ENCODE measurements at places on chromosomes 7 and 10.

DNA sequence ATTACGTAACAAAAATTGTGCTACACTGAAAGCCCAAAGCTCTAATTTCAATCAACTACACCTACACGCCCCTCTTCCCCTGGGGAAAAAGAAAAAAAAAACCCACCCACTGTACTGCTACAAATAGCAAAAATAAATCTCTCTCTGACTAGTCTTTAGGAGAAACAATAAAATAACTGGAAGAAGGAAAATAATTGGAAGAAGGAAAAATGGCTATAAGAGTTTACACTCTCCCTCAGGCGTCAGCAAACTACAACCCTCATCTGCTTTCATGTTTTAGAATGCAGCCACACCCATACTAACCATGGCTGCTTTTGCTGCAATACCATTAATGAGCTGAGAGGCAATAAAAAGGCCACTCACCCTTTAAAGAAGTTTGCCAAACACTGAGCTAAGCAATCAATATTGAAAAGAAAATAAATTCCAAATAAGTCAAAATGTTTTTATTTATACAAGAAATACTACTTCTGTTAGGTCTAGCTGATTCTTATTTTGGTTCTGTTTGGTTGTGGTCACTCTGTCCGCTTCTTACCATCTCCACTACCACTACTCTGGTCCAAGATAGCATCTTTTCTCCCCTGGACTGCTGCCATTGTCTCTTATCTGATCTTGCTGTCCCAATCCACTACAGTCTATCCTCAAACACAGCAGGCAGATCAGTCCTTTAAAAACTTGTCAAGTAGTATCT is 3.8 kb downstream of the MINDY3 start:
- DNase-seq = no peak

DNA sequence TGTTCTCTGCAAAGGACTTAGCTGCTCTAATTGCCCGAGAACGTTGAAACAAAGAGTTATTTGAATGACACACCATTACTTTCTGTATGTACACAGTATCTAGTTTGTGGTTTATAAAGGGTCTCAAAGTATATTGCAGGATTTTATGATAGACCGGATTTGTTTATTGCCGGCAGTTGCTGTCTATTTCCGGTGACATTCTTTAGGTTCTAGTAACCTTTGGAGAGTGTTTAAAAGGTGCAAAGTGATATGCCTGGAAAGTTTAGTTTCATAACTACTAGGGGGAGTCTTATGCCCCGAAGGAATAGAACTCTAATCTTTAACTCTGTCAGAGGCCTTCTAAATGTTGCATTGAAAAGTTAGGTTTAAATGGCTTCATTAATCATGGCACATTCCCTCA is 63.8 kb downstream of the PAPSS2 start:
- DNase-seq = no peak

DNA sequence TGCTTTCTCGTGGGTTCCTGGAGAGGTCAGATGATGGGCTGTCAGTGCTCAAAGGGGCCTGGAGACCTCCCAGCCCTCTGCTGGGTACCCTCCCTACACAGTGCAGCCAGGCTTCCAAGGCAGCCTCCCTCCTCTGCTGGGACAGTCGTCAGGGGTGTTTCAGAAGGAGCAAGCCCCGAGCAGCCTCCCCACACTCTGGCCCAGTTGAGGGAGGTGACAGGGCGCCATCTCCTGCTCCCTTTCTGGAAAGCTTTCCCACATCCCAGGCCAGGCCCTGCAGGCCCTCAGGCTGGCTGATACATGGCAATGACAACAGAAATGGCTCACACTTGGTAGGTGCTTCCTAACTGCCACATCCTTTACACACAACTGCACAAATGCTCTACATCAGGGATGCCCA is 32.1 kb downstream of the KCNMA1 start:
- no peak for DNase-seq

DNA sequence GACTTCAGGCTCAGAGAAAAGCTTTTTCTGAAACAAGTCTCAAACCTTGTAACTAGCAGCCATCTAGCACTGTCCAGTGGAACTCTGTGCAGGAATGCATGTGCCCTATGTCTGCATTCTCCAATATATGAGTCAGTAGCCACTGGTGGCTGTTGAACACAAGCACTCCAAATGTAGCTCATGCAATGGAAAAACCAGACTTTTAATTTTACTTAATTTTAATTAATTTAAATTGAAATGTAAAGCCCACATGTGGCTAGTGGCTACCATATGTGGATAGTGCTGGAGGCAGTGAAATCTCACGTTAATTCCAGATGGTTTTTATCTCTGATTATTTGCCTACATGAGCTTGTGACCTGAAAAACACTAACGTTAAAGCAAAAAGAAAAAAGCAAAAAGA is 225.1 kb downstream of the GATA3 start:
- DNase-seq = no peak

DNA sequence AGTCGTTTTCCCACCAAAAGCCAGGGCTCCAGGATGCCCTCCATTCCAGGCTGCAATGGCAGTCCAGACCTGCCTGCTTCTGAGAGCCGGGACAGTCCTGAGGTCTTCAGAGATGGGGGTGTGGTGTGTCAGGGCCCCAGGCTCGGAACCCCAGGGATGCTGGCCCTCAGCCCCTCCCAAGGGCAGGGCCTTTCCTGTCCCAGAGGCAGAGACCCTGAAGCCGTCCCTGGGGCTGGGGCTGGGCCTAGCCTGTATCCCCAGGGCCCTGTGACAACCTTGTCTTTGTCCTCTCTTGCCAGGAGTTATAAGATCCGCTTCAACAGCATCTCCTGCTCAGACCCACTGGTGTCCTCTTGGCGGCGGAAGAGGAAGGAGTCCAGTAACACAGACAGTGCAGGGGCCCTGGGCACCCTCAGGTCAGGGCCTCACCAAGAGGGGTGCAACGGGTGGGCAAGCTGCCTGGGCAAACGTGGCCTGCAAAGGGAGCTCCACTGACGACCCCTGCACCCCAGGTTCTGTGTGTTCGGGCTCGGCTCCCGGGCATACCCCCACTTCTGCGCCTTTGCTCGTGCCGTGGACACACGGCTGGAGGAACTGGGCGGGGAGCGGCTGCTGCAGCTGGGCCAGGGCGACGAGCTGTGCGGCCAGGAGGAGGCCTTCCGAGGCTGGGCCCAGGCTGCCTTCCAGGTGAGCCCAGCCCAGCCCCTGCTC is 15.9 kb downstream of the NOS3 start:
- no peak for DNase-seq

DNA sequence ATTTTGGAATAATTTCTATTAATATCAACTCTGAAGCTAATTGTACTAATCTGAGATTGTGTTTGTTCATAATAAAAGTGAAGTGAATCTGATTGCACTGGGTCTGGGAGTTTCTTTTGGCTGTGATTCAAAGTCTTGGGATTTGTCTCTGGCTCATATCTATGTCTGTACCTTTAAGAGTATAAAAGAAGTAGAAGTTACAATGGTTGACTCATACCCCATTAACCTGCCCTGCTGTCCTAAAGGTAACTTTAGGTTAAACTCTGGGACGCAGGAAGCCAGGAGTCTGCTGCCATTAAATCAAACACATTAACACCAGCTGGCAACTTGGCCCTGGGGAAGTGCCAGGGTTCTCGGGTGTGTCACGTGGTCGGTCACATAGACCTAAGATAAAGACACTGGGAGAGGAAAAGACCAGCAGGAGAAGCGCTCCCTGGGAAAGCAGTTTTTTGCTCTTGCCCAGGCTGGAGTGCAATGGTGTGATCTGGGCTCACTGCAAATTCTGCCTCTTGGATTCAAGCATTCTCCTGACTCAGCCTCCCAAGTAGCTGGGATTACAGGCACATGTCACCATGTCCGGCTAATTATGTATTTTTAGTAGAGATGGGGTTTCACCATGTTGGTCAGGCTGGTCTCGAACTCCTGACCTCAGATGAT is 17.8 kb downstream of the SCD start:
- no peak for DNase-seq

- DNase-seq = no peak
Observed at GRCh38 chr10:3034616-3035015, 32.7 kb upstream of the PFKP start.

GRCh38 chr7:130615583-130615982 is 53.0 kb downstream of the COPG2 start:
- DNase-seq = no peak

DNA sequence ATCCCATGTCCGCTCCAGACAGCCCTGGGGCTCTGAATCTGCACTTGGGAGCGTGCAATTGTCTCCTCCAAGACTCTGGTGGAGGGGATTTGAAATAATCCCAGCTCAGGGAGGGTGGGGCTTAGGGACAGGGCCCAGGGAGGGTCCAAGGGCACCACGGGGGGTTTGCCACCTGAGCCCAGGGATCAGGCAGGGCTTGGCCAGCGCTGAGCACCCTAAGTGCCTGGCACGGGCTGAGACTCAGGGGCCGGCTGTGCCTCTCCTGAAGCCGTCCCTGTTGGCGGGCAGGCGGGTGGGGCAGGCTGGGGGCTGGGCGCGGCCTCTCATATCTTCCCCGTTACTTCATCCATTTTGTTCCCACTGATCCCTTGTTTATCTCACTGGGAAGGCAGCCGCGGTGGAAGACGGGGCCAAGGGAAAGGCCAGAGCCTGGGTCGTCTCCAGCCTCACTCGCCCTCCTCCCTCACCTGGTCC is 41.8 kb upstream of the ELN start:
- no peak for DNase-seq

DNA sequence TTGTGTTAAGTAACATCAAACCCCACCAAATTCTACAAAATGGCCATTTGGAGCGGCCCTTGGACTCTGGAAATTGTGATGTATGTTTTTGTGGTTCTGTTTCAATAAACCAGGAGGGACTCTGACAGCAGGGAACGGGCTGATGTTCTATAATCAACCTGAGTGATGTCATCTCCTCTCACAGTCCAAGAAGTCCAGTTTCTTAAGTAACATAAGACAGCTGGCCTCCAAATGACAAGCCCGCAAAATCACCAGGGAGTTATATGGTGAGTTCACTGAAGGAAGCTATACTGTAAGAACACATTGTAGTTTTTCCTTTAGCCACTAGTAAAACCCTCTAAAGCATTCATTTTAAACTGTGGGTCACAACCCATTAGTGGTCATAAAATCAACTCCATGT is 34.0 kb downstream of the GOT1 start:
- no peak for DNase-seq

DNA sequence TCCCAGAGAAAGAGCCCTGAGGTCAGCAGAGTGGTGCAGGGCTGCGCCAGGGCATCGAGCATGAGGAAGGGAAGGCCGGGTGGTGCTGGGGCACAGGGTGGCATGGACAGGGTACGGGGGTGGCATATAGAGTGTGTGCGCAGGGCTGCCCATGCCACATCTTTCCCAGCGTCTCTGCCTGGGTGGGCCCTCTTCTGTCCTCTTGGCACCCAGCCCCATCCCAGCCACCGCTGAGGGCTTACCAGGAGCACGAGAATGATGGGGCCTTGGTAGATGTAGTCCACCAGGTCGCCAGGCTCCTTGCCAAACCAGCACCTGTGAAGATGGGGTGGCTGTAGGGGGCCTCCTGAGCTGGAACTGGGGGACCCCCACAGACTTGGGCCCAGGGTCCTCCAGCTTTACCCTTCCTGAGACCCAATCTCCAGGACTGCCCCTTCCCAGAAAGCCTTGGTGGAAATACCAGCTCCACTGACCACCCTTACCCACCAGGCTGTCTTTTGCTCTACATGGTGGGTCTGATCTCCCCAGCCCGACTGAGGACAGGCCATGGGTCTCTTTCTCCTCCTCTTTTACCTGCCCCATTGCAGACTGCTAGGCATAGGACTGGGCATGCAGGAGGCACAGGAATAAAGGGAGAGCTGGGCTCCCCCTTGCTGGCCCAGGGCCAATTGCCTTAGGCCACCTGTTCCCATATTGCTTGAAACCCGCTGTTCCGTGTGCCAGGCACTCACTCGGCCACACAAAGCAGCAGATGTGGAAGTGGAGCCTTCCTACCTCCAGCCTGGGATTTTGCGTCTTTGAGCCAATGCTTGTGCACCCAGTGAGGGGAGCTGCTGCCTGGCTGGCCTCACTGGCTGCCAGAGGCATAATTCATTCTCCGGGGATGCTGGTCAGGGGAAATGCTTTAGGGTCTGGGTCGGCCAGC is 21.7 kb downstream of the CRHR2 start:
- DNase-seq = no peak

GRCh38 chr10:69315610-69316312 is 37.5 kb downstream of the HK1 start:
- no peak for DNase-seq

- DNase-seq = no peak
Observed at GRCh38 chr10:75048669-75049098, 62.8 kb upstream of the SAMD8 start.

DNA sequence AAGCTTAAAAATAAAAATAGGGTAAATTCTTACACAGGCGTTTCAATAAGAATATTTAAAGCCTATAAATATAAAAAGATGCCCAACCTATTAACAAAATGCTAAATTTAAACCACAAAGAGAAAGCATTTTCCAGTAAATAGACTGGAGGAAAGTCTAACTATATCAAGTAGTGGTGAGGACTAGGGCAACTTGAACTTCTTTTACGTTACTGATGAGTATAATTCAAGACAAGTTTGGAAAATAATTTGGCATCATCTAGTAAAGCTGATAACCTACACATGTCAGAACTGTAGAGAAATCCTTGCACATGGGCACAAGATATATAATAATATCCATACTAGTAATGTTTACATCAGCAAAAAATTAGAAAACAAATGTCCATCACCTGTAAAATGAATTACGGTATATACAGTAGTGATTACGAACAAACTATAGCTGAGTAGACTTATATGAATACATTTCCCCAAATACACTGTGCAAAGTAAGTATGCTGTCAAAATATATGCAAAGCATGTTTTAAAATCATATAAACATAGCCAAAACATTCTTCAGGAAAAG is 27.4 kb downstream of the CRPPA start:
- DNase-seq = no peak

- no peak for DNase-seq
Observed at GRCh38 chr7:148921806-148922205, 37.7 kb upstream of the EZH2 start.

GRCh38 chr7:4733936-4734528 is 41.4 kb upstream of the AP5Z1 start:
- no peak for DNase-seq

- no peak for DNase-seq
Observed at GRCh38 chr7:47553309-47553708, 28.6 kb downstream of the TNS3 start.

GRCh38 chr10:10803278-10803677 is 214.4 kb upstream of the CELF2 start:
- no peak for DNase-seq

GRCh38 chr10:132248455-132249225 is 59.1 kb downstream of the STK32C start:
- DNase-seq = peak; percentile 58

DNA sequence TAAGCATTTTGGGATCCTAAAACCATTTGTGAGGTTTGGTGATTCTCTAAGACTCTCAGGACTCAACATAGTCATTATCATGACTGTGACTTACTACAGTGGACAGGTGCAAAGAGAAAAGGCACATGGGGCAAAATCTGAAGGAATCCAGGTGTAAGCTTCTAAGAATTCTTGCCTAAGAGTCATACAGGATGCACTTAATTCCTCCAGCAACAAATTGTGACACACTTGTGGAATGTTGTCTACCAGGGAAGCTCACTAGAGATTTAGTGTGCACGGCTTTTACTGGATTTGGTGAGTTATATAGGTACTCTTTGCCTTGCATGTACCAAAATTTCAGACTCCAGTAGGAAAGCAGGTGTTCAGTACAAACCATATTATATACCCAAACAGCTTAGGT is 47.9 kb downstream of the WAC start:
- no peak for DNase-seq

GRCh38 chr7:112381311-112382091 is 68.8 kb upstream of the IFRD1 start:
- no peak for DNase-seq

All from central memory CD4-positive, alpha-beta T cell (primary cell).